ENCODE measurements at places on chromosomes 13 and 19.

- no peak for DNase-seq
Observed at GRCh38 chr19:14440049-14440448, 6.9 kb downstream of the PKN1 start.

GRCh38 chr13:75896271-75896670 is 260.1 kb downstream of the LMO7 start:
- no peak for DNase-seq

- peak; percentile 63 for DNase-seq
Observed at GRCh38 chr19:47122359-47123335, 8.0 kb upstream of the SAE1 start.

- no peak for DNase-seq
Observed at GRCh38 chr19:39158646-39159260, 33.2 kb downstream of the PAK4 start.

DNA sequence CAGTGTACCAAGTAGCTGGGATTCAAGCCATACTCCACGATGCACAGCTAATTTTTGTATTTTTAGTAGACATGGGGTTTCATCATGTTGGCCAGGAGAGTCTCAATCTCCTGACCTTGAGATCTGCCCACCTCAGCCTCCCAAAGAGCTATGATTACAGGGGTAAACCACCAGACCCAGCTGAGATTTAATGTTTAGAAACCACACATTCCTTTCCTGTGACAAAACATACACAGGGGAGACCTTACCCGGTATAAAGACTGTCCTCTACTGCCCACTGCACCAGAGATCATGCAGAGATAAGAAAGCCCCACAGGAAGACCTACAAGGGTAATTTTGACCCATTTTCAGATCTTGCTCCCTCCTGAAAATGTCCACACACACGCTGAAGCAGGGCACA is 22.8 kb upstream of the ZNF83 start:
- peak; percentile 17 for DNase-seq

- no peak for DNase-seq
Observed at GRCh38 chr13:92677571-92677970, 549.0 kb upstream of the GPC6 start.

- DNase-seq, result no peak
Observed at GRCh38 chr19:18647371-18647767, 10.5 kb downstream of the KLHL26 start.

GRCh38 chr13:87820241-87820640 is 149.1 kb downstream of the SLITRK5 start:
- peak; percentile 10 for DNase-seq

- DNase-seq, result no peak
Observed at GRCh38 chr19:16205205-16206045, 7.7 kb downstream of the AP1M1 start.

DNA sequence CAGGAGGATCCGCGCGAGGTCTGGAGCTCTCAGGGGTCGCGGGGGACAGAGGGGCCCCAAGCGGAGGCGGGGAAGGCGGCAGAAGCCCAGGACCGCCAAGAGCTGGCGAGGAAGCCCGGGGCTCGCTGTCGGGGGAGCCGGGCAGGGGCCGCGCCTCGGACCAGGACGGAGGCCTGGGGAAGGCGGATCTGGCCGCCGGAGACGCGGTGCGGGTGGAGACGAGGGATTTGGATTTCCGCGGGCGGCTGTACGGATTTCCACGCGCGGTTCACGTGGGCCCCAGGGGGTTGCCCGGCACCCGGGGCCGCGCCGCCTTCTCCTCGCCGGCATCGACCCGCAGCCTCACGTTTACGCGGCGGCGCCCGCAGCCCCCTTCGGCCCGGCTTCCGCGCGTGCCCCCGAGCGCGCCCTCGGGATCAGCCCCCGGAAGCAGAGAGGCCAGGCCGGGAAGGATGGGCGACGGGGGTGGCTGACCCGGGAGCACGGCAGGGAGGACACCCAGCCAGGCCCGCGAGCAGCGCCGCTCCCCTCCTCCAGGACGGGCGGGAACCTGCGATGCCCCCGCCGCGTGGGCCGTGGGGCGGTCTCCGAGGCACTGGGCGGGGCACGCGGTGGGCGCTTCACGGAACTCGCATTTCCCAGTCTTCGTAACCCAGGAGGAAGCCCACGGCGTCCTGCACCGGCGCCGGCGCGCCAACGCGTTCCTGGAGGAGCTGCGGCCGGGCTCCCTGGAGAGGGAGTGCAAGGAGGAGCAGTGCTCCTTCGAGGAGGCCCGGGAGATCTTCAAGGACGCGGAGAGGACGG is 4.7 kb downstream of the F7 start:
- no peak for DNase-seq

- DNase-seq, result peak; percentile 64
Observed at GRCh38 chr13:65679240-65679639, 1550.9 kb downstream of the PCDH9 start.

GRCh38 chr13:98921786-98922185 is 56.1 kb downstream of the DOCK9 start:
- no peak for DNase-seq

- no peak for DNase-seq
Observed at GRCh38 chr13:40186041-40186440, 480.4 kb downstream of the FOXO1 start.

GRCh38 chr13:99004978-99005377 is 27.1 kb upstream of the DOCK9 start:
- DNase-seq, result no peak

DNA sequence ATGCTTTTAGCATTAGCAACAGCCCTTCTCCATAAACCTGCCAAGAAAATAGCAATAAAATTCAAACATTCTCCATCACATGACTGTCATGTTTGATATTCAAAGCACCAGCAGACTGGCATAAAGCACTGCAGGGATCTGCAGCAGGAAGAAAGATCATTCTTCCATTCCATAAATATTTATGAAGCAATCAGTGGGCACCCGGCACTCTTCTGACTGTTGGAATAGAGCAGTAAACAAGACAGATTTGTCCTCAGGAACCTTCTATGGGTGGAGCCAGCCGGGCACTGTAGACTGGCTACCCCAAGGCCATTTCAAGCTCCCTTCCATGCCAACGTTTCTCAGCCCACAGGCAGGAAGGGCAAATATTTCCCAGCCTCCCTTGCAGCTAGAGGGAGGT is 25.5 kb downstream of the PLA2G4C start:
- no peak for DNase-seq

DNA sequence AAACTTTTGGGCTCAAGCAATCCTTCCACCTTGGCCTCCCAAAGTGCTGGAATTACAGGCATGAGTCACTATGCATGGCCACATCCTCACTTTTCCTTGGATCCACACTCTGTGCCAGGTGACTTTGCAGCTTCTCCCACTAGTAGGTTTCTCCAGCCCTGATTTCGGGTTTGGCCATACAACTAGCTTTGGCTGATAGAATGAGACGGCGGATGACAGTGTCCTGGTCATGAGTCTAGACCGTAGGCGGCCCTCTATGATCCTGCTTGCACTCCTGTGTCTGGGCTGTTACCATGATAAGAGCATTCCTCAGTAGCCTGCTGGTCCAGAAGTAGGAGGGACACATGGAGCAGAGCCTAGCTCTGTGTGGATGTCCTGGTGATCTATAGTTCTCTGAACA is 112.5 kb upstream of the KL start:
- DNase-seq, result peak; percentile 28

GRCh38 chr19:7199613-7200533 is 94.3 kb downstream of the INSR start:
- no peak for DNase-seq

GRCh38 chr19:45528149-45528743 is 21.0 kb downstream of the VASP start:
- peak; percentile 75 for DNase-seq

- DNase-seq, result no peak
Observed at GRCh38 chr19:17803264-17803896, 8.4 kb downstream of the B3GNT3 start.

DNA sequence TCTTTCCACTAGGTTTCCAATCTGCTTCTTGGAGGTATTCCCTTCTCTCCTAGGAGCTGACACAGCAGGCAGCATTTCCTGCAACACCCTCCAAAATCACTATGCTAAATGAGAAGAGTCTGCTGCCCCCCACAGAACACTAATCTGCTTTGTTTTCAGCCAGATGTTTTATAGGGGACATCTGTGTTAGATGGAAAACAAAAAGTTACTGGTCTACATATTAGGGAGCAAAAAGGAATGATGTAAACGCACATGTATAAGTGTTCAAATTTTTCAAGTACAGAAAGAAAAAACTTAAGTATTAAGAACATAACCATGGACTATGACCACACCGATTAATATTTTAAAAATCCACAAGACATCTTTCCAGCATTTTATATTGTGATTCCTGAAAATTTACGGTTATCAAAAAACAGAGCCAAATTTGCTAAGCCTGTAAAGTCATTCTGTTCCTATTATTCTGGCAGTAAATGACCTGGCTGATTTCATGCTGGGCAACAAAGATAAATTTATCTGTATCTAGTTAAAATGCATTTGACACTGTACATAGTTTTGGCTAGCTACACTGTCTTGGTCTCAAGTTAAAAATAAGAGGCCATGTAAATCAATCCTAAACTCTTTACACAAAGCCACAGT is 63.3 kb downstream of the DCLK1 start:
- no peak for DNase-seq

GRCh38 chr13:60162096-60162495 is 1.6 kb downstream of the DIAPH3 start:
- peak; percentile 5 for DNase-seq

DNA sequence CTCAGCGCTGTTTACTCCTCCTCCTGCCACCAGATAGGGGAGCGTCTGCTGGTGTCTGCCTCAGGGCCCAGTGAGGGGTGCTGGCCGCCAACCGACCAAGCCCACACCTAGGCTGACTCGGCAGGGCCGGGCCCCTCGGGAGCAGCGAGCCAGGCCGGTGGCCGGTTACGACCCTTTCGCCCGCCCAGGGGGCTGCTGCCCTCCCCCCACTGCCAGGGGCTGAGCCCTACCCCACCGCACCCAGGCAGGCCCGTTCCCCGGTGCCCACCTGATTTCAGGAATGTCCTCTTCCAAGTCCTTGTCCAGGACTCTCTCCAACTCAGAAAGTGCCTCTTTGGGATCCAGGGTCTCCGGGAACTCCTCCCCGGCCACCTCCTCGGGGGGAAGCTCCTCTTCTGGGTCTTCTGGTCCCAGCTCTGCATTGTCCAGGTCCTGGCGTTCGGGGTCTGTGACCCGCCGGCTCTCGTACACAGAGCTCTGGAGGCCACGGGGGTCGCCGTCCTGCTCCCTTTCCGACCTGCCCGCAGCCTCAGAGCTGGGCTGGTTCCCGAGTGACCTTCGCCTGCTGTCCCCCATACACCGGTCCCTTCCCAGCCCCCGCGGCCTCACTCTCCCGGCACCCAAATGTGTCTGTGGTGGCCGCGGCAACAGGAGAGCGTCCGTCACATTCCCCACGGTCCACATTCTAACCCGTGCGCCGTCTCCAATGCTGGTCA is 31.0 kb upstream of the MIER2 start:
- DNase-seq, result no peak

DNA sequence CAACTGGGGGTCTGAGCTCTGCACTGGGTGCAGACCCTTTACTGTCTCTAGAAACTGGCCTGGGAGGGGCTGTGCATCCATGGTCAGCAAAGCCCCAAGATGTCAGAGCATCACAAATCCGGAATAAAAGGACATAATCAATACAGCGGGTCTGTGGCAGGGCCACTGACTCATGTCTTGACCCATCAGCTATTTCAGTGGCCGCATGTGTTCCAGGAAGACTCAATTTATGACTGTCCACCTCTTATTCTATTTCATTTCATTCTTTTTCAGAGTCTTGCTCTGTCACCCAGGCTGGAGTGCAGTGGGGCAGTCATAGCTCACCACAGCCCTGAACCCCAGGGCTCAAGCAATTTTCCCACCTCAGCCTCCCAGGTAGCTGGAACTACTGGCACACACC is 53.2 kb downstream of the PEX11G start:
- DNase-seq, result no peak

DNA sequence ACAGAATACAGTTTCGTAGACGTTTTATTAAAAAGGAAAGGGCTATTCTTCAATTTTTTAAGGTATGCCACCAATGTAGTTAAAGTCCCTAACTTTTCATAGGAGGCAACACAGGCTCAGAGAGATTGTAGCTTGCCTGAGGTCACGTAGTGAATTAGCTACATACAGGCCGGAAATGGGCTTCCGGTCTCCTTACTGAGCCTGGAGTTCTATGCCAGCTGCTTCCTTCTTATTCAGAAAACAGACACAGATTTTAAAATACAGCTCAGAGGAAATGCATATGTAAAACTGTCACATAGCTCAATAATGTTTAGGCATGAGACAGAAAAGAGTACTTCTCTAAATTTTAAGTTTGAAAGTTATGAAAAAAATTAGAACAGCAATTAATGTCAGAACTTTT is 85.4 kb upstream of the TUBA3C start:
- DNase-seq, result no peak

GRCh38 chr13:26716984-26717383 is 43.6 kb downstream of the GPR12 start:
- no peak for DNase-seq

- DNase-seq, result peak; percentile 13
Observed at GRCh38 chr13:72774019-72774418, 7.7 kb downstream of the DIS3 start.

- peak; percentile 89 for DNase-seq
Observed at GRCh38 chr13:23558675-23559536, 11.3 kb upstream of the TNFRSF19 start.

- no peak for DNase-seq
Observed at GRCh38 chr13:99911965-99912566, 59.5 kb downstream of the ZIC5 start.

- peak; percentile 56 for DNase-seq
Observed at GRCh38 chr19:35107545-35107944, 8.1 kb upstream of the FXYD3 start.

DNA sequence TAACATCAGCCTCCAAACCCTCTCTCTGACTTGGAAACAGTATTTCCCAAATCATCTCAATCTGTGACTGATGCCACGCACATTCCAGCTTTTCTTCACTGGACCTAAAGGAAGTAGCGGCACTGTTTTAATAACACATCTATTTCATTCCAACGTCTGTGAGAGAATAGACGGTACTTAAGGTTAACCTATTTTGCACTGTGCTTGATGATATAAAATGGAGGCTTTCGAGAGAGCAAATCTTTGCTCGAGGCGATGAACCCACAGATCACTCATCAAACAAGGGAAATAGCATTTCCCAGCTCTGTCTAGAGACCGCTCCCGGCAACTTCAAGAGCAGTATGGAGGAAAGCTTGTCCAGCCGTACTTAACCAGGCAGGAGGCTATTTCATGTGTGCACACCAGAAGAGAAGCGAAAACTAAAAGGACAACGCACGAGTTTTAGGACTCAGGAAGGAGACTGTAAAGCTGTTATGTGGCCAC is 2.9 kb downstream of the UBL3 start:
- DNase-seq, result peak; percentile 64
